ENCODE measurements at places on chromosomes 11 and 22. TPM values are rescaled to one million over a fixed set of nuclear protein-coding genes. Genes with fewer than 3 reads are reported as not detected.
A peak's percentile ranks its signal among the peaks of the same experiment; 100 is the strongest.

DNA sequence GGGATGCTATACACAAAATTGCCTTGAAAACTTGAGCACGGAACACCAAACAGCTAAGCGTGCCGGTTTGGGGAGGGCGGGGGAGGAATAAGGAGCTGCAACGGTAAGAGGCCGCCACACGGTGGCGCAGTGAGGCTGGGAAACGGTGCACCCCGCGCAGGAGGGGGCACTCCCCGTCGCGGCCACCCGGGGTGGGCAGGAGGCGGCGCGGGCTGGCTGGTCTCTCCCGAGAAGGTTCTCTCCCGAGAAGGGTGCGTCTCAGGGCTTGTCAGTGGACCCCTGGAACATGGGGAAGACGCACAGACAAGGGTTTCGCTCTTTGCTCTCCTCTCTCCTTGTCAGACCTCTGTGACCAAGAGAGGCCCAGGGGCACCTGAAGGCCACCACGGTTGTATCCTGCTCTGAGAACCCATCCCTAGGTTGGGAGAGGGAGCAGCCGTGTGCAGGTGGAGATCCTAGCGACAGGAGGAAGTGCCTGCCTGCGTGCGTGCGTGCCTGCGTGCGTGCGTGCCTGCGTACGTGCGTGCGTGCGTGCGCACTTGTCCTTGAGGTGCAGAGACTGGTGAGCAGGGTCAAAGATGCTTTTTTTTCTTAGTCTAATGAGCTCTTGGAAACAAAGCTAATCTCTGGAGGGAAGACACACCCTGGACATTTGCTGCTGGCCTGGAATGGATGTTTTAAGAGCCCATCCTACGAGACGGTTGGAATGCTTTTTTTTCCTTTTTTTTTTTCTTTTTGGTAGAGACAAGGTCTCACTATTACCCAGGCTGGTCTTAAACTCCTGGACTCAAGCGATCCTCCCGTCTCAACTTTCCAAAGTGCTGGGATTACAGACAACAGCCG lies 18.1 kb upstream of the JAM3 start:
- peak; percentile 81 for DNase-seq

The TSGA10IP gene
- total RNA-seq, result not detected

The MYO7A gene
- not detected for total RNA-seq

The HTR3A gene
- total RNA-seq, result 242 TPM

The ADAMTS8 gene
- not detected for total RNA-seq

The IRAG1 gene
- not detected for total RNA-seq

The PKNOX2 gene
- 0.18 TPM for total RNA-seq

The DDIAS gene
- total RNA-seq, result 26.8 TPM

The TMEM25 gene
- 12.1 TPM for total RNA-seq

DNA sequence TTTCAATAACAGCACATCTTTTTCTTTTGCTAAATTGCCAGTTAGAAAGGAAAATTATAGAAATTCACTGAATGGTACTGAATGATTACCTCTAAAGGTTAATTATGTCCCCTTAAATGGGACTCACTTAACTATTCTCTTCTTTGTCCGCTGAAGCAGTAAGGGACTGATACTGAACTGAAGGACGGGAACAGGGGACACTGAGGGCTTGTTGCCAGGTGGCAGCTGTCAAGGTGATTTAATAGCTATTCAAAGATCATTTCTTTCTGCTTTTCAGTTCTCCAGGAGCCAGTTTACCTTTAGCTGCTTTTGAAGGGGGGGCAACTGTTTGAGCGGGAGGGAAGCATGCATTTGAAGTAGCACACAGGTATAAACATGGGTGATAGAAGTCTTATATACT lies 325.4 kb upstream of the CCDC90B start:
- no peak for DNase-seq

DNA sequence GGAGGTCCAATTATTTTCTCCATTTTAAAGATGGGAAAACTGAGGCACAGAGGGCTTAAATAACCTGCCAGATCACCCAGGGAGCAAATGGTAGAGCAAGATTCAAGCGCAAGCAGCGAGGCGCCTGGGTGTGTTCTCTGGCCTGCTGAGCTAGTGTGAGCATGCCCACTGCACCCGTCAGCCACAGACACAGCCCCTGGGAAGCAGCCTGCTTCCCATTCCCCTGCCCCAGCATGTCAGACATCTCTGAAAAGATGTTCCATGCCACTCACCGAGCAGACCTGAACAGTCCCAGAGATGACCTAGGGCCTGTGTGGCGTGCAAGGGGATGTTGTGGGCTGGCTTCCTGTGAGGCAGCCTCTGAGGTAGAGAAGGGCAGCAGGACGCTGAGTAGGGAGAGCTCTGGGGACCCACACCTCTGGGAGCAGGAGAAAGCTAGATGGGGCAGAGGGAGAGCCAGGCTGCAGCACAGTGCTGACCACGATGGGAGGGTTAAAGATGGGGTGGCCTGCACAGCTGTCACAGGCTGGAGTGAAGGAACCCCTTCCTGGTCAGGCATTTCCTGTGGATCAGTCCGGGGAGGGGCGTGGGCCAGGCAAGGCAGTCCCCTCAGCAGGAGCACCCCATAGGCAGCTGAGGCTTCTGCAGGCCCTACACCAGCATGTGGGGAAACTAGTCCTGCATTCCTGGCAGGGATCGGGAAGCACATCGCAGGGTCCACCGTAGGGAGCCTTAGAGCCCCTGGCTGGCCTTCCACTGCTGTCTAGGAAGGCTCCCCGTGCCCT lies 101.4 kb downstream of the GALNT18 start:
- DNase-seq, result no peak

GRCh38 chr11:16945671-16946469 lies 68.3 kb downstream of the PLEKHA7 start:
- peak; percentile 79 for DNase-seq

- DNase-seq, result no peak
Measured at GRCh38 chr22:42287174-42287890, 16.9 kb upstream of the TCF20 start.

The AP2A2 gene
- total RNA-seq, result 20.0 TPM
